ENCODE measurements at places on chromosomes 5 and 9.

- ATAC-seq, result no peak
These were observed 93.5 kb downstream of the GNA14 start for GRCh38 chr9:77554586-77555105.

GRCh38 chr5:179427032-179427675, 81.9 kb upstream of the ADAMTS2 start:
- ATAC-seq, result no peak

DNA sequence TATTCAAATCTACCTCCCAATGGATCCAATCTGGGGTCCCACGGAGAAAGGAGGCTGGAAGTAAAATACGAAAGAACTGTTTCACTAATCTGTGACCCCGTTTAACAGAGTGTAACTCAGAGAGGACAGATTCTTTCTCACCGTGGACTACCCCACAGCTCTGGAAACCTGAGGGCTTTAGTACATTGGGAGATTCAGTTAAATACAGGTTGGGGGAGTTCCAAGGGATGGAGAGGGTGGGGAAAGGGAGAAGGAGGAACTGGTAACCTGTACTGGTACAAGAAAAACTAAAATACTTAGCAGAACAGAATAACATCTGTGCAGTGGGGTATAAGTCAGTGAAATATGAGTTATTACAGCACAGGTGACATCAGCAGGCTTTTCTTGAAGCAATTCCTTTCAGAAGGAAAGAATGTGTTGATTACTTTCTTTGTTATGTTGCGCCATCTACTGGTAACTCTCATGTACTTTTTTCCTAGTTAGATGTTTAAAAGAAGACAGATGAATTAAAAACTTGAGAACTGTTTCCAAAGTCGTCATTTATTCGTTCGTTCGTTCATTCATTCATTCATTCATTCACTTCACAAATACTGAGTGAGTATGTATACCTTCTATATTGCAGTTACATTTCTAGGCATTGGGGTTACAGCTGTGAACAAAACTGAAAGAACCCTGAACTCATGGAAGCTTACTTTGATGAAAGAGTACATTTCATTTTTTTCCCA, 30.0 kb upstream of the STOM start:
- peak; percentile 81 for ATAC-seq

DNA sequence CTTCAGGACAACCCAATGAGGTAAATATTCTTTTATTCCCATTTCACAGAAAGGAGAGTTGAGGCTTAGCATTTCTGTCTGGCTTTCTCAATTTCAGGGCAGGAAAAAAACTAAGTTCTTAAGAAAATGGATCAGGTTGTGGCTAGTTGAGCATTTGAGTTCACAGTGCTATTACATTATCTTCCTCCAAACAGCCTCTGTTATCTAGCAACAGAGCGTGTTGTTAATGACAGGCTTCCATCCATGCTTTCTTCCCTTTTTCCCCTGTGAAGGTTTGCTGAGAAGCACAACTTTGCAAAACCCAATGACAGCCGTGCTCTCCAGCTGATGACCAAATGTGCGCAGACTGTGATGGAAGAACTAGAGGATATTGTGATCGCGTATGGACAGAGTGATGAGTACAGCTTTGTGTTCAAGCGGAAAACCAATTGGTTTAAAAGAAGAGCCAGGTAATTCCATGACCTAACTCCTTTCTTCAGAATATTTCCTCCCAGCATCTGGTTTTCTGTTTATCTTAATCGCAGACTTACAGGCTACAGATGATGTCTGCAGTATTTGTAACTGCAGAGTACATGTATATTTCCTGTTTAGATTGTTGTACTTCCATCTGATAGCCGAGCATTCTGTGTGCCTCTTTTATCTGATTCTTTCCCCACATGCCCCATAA, 1.5 kb downstream of the THG1L start:
- ATAC-seq, result no peak

DNA sequence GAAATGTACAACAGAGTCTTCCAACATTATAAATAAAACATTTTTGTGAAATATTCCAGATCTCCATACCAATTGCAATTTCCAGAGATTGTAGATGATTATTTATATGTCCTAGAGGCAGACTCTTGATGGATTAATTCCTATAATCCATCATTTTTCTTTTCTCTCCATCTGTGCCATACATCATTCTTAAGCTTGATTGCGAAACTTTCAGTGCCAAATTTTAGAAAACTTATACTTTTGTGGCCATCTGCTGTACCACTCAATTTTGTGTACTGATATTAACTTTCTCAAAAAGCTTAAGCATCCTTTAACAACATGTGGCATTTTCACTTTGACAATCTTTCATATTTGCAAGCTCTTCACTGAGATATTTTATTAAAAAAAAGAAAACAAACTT, 446.9 kb downstream of the SEMA5A start:
- ATAC-seq, result no peak

- no peak for ATAC-seq
These were observed 374.9 kb downstream of the TLE1 start for GRCh38 chr9:81314490-81314889.

DNA sequence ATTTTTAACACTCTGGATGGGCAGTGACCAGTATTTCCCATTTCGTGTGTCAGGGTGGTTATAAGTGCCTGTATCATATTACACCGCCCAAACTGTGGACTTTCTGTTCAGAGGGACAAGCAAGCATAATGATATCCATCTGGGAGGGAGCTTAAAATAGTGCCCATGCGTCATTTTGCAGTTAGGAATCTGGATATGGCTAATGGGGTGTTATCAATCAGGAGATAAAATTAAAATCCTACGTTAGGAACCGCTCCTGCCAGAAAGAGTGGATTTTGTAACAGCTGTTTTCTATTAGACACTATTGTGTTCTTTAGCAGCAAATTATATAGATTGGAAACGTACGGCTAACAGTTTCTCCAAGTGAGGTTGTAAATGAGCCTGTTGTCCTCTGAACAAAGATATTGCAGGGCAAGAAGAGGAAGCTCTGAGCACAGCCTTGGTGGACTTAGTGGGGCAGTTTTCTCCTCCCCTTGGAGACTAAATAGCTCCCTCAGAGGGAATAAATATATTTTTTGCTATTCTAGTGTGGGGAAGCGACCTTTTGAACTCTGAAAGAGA, 160.4 kb downstream of the SPATA31D1 start:
- peak; percentile 62 for ATAC-seq

- no peak for ATAC-seq
These were observed 1717.9 kb downstream of the EFNA5 start for GRCh38 chr5:105952875-105953274.

GRCh38 chr9:36008774-36009300, 27.9 kb upstream of the RECK start:
- no peak for ATAC-seq

DNA sequence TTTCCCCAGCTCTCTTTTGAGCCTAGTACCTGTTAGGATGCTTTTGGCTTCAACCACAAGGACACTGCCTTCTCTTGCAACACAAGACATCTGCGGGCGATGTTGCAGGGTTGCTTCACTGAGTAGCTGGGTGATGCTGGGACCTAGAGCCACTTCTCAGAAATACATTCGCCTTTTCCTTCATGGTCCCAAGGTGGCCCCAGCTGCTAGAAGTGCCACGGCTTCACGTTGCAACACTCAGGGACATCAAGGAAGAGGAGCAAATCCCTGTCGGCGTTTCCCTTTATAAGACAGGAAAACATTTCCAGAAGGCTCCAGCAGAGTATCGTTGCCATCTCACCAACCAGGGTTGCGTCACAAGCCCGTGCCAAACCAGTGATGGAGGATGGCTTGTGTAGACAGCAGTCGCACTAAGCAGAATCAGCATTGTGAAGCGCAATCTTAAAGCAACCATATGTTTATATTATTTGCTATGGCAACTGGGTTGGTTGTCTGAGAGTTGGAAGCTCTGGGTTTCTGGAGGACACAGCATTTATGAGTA, 62.7 kb downstream of the ANKRD33B start:
- no peak for ATAC-seq

DNA sequence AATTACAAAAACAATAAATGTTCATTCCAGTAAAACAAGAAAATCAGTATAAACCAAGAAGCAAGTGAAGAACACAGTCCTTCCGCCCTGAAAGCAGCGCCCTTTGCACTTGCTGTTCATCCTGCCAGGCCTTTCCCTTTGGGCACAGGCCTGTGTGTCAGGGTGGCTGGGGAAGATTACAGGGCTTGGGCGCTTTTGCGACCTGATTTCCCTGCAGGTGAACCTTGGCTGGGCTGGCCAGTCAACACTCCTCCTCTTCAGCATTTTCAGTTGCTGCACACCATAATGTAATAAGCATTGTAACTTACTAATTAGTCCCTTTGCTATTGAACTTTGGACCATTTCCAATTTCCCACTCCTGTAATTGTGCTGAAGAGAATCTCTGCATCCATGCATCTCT, 38.6 kb upstream of the TDRD7 start:
- ATAC-seq, result no peak

GRCh38 chr5:159041444-159042198, 58.1 kb downstream of the EBF1 start:
- ATAC-seq, result no peak

DNA sequence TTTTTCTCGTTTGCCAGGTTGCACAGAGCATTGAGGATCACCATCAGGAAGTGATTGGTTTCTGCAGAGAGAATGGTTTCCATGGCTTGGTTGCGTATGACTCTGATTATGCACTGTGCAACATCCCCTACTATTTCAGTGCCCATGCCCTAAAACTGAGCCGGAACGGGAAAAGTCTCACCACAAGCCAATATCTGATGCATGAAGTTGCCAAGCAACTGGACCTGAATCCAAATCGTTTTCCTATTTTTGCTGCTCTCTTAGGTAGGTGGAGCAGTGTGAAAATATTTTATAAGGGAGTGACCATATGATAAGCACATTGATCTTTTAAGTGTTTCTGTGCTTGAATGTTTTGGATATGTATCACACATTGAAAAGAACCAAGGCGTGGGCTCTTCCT, 17.7 kb upstream of the FAM120AOS start:
- no peak for ATAC-seq

DNA sequence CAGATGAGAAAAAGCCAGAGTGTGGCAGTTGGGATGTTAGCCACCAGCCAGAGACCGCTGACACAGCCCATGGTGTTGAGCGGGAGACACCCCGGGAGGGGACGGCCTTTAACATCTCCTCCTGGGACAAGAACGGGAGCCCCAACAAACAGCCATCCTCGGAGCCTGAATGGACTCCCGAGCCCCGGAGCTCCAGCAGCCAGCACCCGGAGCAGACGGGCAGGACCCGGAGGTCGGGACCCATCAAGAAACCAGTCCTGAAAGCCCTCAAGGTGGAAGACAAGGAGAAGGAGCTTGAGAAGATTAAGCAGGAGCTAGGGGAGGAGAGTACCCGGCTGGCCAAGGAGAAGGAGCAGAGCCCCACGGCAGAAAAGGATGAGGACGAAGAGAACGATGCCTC, 28.0 kb upstream of the POMT1 start:
- ATAC-seq, result no peak

DNA sequence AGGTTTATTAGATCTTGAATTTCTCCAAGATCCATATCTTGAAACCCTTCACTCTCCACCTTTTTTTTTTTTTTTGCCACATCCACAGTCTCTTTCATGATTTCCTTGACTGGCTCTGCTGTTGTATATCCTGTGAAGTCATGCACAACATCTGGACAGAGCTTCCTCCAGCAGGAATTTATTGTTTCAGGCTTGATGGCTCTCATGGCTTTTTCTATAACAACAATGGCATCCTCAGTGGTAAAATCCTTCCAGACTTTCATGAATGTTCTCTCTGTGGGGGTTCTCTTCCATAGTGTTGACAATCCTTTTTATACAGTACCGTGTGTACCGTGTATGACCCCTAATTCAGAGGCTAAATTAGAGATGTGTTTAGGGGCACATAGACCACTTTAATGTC, 24.0 kb downstream of the RANBP17 start:
- no peak for ATAC-seq

GRCh38 chr5:61399679-61400078, 67.6 kb downstream of the ZSWIM6 start:
- ATAC-seq, result no peak

- no peak for ATAC-seq
These were observed 760.6 kb downstream of the TLE1 start for GRCh38 chr9:80928697-80929096.

DNA sequence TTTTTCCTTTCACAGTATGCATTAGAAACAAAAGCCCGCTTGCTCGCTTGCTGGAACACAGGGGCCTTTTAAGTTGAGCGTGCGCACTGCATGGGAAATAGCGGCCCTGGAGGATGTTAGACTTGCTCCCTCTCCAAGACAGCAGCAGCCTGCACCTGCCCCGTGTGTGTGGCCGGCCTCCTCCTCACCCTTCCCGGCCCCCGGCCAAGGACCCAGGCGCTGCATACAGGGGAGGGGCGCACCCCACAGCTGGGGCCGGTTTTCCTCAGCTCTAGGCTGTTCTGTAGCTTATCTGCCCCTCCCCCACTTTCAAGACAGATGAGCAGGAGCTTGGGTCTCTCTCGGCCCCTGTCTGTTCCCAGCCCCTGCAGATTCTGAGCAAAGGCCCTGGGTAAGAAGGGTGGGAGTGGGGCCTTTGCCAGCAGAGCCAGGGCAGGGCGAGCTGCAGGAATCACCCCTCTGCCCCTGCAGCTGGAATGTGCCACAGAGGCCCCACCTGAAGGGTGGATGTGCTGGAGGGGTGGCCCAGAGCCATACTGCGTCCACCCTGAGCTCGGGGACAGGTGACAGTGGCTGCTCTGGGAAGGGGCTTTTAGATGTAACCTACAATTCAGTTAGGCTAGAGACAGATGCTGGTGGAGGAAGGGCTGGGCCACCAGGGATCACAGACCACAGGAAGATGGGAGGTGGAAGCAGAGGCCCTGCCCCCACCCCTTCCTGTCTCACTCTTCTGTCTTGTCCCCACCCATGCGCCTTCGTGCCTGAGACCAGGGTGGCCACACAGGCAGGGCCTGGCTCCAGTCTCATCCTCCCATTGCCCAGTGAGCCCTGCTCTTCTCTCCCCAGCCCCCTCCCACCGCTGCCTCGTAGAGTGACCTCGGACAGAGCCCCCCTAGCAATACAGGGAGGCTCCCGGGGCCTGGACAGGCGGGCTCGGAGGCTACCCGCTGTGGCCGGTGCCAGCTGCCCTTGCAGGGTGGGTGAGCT, 132.4 kb downstream of the DAB2IP start:
- ATAC-seq, result peak; percentile 85

GRCh38 chr5:128212191-128212806, 128.7 kb downstream of the SLC12A2 start:
- peak; percentile 32 for ATAC-seq

DNA sequence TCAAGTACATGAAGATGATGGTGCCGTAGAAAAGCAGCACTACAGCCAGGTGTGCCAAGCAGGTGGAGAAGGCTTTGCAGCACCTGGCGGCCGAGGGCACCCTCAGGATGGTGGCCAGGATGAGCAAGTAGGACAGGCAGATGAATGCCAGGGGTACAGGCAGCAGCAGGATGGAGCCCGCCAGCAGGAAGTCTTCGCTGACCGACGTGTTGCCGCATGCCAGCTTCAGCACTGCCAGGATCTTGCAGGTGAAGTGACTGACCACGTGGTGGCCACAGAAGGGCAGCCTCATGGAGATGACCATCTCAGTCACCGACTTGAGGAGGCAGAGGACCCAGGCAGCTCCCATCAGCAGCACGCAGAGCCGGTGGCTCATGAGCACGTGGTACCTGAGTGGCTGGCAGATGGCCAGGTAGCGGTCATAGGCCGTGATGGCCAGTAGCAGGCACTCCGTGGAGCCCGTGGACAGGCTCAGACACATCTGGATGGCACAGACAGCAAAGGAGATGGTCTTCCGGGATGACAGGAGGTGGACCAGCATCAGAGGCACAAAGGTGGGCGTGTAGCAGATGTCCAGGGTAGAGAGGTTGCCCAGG, 482 bp downstream of the OR13J1 start:
- no peak for ATAC-seq

- ATAC-seq, result no peak
These were observed 23.1 kb downstream of the MAP1B start for GRCh38 chr5:72130351-72130761.

Measured in motor neuron (in vitro differentiated cells).